AG04450 (cell line): ENCODE measurements at places on chromosomes 7 and 10. TPM values are rescaled to one million over a fixed set of nuclear protein-coding genes. Genes with fewer than 3 reads are reported as not detected.

GRCh38 chr10:13271552-13272163 lies 28.2 kb downstream of the PHYH start:
- DNase-seq = no peak

DNA sequence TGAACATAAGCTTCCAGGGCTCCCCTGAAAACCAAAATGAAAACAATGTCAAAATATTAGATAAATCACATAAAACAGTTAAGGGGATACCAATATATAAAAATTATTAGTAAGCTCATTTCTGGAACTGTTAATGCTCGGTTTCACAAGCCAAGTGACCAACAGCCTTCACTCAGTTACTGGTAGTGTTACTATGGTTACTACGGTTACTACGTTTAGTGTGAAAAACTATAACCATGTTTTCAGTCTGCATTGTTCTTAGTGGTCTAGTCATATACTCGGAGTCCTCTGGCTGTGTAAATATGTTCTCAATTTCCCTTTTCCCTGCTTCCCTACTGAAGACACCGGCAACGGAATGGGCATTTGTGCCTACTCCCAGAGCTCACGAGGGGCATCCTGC lies 34.8 kb downstream of the HBP1 start:
- DNase-seq = no peak

DNA sequence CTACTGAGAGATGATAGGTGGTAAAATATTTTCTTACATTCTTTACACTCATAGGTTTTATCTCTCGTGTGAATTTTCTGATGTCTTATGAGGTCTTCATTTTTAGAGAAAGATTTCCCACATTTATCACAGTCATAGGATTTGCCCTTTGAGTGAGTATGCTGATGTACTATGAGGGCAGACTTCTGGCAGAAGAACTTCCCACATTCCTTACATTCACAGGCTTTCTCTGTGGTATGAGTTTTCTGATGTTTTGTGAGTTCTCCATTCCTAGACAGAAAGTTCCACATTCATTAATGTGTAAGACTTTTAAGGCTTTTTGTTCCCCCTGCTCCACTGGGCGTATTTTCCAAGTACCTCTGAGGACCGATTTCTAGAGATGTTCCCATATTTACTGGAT lies 23.5 kb downstream of the ZNF25 start:
- no peak for DNase-seq

DNA sequence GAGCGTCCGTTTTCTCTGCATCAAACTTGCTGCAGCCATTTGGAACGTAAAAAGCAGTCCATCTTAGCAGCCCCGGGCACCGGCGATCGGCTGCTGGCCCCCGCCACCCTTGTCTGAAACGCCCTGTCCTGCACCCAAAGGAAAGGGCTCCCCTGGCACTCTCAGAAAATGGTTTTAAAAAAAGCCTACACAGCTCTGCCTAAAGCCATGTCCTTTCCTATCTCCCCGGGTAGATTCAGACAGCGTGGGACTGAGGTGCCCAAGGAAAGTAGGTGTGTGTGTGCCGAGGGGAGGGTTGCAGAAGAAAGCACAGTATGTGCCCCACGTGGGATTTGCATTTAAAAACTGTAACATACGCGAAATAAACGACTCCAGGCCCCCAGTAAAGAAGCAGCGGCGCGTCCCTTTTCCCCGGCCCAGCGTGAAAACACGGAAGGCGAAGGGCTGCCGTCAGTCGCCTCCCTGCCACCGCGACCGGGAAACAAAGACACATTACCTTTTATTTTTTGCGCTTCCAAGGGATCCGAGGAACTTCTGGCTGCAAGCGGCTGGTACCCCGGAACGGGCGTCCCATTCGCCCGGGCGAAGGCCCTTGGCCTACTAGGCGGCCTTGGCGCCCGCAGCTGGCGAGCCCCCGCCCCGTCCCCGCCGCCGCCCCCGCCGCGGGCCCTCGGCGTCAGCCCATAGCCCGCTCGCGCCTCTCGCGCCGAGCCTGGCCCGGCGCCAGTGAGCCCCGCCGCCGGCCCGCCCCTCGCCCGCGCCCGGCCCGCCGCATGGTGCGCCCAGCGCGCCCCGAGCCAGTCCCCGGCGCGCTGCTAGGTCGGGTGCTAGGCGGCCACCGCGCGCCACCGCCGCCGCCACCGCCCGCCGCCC lies 304.6 kb downstream of the PRPF18 start:
- DNase-seq = no peak

DNA sequence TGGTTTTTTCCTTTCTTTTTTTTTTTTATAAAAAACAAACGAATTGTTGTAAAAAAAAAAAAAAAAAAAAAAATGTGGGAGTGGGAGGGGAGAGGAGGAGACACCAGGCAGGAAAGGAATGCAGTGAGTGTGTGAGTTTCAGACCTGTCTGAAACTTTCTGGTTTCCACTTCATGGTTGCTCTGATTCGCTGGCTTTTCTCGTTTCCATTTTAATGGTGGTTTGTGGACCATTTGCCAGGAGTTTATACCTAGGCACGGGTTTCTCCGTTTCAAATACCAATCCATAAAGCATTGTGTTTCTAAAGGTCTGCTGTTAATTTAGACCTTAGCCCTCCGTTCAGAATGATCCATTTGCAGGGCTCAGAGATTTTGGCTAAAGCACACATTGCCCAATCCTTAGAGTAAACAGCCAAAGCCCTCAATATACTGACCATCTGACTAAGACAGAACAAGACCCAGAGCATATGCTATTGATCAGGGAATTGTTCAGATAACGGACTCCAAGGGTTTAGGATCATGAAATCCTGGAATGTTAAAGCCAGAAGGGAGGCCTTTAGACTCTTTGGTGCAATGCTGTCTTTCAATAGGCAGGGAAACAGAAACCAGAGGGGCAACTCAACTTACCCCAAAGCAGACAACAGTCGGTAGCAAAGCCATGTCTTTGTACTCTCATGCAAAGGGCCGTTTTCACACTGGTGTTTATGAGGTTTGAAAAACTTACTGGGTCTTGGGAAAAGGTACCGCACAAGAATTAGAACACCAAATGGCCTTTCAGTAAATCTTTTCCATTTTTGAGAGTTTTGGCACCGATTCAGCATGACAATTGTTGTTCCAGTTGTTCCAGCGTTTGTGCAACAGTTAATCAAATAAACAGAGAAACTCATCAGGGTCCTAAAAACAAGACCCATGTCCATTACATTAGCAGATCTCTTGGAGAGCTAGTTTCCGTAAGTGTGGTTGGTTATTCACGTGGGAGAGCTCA lies 94.3 kb upstream of the AGBL3 start:
- DNase-seq = peak; percentile 48

- DNase-seq = no peak
Observed at GRCh38 chr10:122273966-122274545, 3.0 kb downstream of the BTBD16 start.

GRCh38 chr10:15419279-15419874 lies 48.3 kb upstream of the FAM171A1 start:
- DNase-seq = peak; percentile 7

- DNase-seq = no peak
Observed at GRCh38 chr10:44039599-44039998, 345.3 kb downstream of the CXCL12 start.

GRCh38 chr10:50469288-50469687 lies 154.5 kb downstream of the SGMS1 start:
- DNase-seq = no peak

GRCh38 chr10:7383442-7383841 lies 27.4 kb downstream of the SFMBT2 start:
- no peak for DNase-seq

DNA sequence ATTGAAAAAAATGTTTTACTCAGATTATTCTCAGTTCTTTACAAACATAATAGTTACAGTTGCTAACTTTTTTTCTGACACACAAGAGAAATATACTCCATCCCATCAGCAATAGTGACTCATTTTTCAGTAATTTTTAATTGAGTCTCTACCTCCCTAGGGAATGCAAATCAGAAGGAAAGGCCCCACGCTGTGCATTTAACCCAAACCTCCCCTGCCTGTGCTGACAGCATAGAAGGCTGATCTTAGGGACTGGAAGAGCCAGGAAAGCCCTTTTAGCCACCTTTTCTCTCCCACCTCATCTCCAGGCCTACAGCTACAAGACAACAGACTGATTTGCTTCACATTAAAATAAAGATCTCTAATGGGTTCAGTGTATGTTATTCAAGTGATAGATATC lies 24.7 kb upstream of the PIK3CG start:
- peak; percentile 26 for DNase-seq

DNA sequence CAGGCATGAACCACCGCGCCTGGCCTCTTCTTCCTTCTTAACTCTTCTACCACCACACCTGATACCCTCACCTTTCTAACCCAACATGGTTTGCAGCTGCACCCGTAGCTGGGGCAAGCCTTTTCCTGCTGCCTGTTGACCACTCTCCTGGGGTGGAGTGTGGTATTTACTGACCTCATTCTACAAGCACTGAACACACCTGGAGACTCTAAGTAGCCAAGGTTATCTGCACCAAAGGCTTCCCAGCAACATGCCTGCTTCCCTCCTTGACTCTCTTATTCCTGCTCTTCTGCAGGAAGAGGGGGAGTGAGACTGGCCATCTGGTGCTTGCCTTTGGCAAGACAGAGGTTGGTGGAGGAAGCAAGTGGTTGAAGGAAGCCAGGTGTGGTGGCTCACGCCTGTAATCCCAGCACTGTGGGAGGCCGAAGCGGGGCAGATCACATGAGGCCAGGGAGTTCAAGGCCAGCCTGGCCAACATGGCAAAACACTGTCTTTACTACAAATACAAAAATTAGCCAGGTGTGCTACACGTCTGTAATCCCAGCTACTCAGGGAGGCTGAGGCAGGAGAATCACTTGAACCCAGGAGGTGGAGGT lies 10.1 kb downstream of the ACTR1A start:
- no peak for DNase-seq

DNA sequence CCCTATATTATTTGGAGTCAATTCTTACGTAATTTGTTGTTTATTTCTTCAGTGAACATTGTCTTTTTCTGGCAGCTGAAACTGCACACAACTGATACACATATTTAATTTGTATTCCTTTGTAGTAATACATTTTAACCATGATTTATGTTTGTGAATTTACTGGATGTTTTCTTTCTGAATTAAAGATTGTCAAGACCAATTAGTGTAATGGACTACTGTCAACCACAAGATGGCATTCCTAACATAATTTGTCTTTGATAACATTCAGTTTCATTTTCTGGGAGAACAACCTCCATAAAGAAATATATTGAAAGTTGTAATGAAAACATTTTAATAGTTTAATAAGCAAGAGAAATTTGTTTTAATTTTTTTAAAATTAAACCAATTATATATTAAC lies 10.1 kb downstream of the THNSL1 start:
- no peak for DNase-seq

- no peak for DNase-seq
Observed at GRCh38 chr10:36666451-36666850, 458.9 kb upstream of the ANKRD30A start.

- no peak for DNase-seq
Observed at GRCh38 chr7:20395511-20395910, 64.8 kb downstream of the ITGB8 start.

DNA sequence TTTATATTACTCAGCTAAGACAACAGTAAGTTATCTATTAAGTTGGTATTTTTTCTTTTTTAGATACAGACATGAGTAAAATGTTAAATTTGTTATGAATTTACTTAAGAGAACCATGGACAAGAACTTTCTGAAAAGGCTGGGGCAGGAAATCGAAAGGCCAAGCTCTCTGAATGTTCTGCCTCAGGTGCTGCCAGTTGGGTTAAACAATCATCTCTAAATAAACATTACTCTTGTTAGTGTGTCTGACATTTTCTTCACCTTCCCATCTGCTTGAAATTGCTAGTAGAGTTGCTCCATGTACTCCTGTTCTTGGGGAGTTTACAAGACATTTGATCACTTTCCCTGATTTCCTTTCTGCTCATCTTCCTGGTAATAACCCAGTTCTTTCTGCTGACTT lies 87.5 kb downstream of the ANKRD7 start:
- no peak for DNase-seq

DNA sequence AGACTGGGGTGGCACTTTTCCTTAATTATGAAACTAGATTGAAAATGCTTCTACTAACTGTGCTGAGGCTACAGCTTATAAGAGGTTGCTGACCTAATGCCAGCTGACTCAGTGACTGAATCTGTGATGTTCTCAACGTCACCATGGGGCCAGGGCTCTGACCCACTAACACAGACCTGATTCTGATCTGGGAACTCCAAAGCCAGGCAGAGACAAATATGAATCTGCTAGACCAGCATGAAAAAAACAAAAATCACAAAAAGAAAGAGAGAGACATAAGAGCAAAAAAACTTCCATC lies 16.1 kb downstream of the USP6NL start:
- no peak for DNase-seq

GRCh38 chr7:138872576-138872975 lies 74.6 kb upstream of the ATP6V0A4 start:
- no peak for DNase-seq

DNA sequence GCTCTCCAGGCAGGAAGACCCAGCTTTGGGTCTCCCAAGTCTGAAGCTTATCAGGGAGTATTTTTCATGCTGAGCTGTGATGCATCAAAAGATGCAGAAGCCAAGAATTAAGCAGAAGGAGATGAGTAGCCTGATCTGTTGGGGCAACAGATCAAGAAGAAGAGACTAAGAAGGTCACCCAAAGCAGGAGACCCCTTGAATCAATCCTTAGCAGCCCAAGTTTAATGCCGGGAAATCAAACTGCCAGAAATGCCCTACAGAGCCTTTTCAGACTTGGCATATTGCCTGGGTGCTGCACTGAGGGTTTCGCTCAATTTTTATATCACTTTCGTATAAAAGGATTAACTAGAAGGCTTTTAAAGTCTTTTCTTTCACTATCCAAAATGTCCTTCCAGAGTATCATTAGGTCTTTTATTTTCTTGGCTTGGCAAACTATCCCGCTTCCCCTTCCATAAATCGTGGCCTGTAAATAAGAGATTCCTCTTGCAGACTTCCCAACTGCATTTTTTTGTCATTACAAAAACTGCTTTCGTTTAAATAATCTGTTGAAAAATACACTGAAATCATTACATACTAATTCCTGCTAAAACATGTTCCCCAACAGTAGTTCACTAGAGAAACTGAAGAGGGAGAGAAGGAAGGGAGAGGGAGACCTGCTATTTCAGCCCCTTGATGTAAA lies 49.0 kb upstream of the STK17A start:
- DNase-seq = peak; percentile 45

DNA sequence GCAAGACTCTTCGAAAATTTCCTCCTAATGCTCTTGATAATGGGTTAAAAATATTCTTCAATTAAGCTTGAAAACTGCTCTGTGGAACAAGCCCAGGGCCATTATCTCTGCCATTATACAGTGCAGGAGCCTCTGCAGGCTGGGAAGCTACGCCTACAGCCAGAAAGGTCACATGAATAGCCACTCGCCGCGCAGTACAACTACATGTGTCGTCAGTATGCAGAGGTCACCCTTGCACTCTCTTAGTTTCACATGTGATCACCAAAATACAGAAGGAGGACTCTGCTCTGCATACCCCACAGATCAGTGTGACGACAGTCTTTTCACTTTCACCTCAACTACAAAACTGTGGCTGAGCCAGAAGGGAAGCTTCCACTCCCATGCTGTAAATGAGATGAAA lies 141.8 kb upstream of the C1QL3 start:
- DNase-seq = no peak

Gene C10orf143
- polyA plus RNA-seq = 1.7 and 1.9 TPM in 2 replicates

Gene KLF14
- not detected in 2 replicates for polyA plus RNA-seq

Gene MNX1
- not detected in 2 replicates for polyA plus RNA-seq

Gene NME8
- not detected in 2 replicates for polyA plus RNA-seq

Gene RASA4B
- polyA plus RNA-seq = 4.0 and 5.2 TPM in 2 replicates
